ENCODE measurements at places on chromosomes 12 and 14. TPM values are rescaled to one million over a fixed set of nuclear protein-coding genes. Genes with fewer than 3 reads are reported as not detected.

Gene NCOR2
- total RNA-seq: 107 TPM

- no peak for DNase-seq
Observed at GRCh38 chr14:89650077-89650978, 233.3 kb upstream of the FOXN3 start.

- no peak for DNase-seq
Observed at GRCh38 chr12:6854036-6854435, 2.1 kb downstream of the USP5 start.

- no peak for DNase-seq
Observed at GRCh38 chr12:123966596-123966995, 6.0 kb downstream of the CCDC92 start.

GRCh38 chr14:30296931-30297405 is 262.0 kb upstream of the G2E3 start:
- DNase-seq: no peak

DNA sequence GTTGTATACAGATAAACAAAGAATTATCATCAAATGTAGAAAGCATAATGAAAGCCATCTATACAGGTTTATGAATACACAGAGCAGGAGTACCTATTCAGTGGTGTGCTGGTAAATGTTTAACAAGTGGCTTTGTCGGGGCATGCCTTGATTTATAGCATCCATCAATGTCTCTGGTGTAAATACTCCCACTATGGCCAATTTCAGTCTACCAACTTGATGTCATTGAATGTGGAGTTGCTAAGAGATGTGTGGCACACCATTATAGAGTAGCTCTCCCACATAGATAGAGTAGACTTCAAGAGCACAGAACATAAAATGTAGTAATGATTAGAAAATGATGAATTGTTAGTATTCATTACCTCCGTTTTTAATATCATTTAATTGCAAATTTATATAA is 9.3 kb downstream of the GRIP1 start:
- DNase-seq: no peak

DNA sequence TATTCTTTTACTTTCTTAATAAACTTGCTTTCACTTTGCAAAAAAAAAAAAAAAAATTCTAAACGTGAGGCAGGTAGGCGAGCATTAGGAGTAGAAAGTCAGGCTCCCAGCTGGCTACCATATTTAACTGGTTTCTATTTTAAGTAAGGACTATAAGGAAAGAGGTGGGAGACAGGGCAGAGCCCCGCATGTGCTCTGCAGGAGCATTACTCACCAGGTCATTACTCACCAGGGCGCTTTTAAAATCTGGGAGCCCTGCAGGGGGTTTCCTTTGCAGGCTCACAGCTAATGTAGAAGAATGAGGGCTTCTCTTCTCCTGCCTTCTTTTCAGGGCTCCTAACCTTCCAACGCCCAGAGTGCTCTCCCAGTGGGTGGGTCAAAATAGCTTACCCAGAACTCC is 14.0 kb upstream of the DPF3 start:
- DNase-seq: no peak

GRCh38 chr14:58637040-58637390 is 747 bp upstream of the DACT1 start:
- peak; percentile 93 for DNase-seq

- no peak for DNase-seq
Observed at GRCh38 chr12:50537538-50537919, 32.7 kb downstream of the DIP2B start.

Gene CCDC175
- not detected for total RNA-seq

Gene OSBPL8
- total RNA-seq: 54.5 TPM

Gene CHFR
- 40.2 TPM for total RNA-seq

Gene SLC8A3
- total RNA-seq: 0.19 TPM

Gene NRDE2
- total RNA-seq: 12.4 TPM

DNA sequence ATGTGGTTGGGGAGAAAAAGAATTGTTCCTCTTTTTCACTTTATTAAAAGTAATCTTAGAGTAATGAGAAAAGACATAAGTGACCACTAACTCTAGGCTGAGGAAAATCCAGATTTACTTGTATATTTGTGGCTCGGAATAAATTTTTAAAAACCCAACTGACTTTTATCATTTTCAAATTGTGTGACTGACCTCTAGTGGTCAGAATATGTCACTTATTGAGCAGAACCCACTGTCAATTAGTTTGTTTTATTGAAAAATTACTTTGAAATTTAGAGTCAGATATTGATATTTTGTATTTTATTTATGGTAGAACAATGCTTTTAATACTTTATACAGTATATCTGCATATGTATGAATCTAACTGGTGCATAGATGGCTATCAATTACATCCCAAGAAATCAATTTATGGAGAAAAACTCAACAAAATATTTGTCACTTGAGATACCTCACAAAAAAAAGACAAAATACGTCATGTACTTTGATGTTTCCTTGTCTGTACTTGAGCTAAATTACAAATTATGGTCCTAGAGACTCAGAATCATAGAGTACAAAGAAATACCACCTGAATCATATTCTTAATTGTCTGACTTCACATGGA is 229.4 kb downstream of the CNTN1 start:
- no peak for DNase-seq

DNA sequence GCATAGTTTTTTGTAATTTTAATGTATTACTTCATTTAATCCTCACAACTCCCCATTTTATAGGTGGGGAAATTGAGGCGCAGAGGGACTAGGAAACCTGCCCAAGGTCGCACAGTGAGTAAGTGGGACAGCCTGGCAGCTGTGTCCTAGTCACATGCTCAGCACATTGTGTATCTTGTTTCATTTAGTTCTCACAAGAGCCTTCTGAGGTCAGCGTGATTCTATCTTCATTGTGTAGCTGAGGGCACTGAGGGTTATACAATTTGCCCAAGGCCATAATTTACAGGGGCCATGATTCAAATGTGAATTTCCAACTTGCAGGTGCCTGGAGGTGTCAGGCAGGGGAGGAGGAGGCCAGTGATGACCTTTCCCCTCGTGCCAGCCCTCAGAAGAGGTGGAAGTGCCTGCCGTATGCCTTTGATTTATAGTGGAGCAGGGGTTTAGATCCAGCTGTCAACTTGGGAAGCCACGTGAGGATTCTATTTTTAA is 30.3 kb upstream of the SMOC1 start:
- DNase-seq: no peak
